ENCODE measurements at places on chromosomes 6 and 20.

- no peak for DNase-seq
These were observed 6.2 kb upstream of the CITED2 start for GRCh38 chr6:139380611-139381010.

- peak; percentile 11 for DNase-seq
These were observed 249.5 kb downstream of the ADGRG6 start for GRCh38 chr6:142551274-142551811.

DNA sequence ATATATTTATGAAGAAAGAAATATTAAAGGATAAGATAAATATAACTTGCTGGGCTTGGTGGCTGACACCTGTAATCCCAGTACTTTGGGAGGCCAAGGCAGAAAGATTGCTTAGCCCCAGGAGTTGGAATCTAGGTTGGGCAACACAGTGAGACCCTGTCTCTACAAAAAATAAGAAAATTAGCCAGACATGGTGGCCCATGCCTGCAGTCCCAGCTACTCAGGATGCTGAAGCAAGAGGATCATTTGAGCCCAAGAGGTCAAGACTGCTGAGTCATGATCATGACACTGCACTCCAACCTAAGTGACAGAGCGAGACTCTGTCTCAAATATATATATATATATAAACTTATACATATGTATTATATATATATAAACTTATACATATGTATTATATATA lies 164.0 kb downstream of the MRPL14 start:
- no peak for DNase-seq

GRCh38 chr20:23614163-23614562 lies 8.4 kb upstream of the CST9 start:
- no peak for DNase-seq

DNA sequence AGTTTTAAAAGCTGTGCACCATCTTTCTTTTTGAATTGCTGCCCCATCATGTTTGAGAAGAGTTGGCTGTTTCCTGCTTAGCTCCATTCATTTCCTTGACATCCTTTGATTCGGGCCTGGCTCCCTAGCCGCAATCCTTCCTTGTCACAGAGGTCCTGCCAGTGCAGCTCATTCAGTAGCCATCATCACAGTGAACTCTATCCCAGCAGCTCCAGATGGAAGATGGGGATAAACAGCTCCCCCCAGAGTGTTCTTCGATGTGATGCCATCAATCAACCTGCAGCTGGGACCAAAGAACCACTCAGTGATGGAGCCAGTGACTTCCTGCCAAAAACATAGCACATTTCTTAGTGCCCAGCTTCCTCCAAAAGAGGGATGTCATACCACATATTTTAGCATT lies 158.8 kb downstream of the FRK start:
- no peak for DNase-seq

DNA sequence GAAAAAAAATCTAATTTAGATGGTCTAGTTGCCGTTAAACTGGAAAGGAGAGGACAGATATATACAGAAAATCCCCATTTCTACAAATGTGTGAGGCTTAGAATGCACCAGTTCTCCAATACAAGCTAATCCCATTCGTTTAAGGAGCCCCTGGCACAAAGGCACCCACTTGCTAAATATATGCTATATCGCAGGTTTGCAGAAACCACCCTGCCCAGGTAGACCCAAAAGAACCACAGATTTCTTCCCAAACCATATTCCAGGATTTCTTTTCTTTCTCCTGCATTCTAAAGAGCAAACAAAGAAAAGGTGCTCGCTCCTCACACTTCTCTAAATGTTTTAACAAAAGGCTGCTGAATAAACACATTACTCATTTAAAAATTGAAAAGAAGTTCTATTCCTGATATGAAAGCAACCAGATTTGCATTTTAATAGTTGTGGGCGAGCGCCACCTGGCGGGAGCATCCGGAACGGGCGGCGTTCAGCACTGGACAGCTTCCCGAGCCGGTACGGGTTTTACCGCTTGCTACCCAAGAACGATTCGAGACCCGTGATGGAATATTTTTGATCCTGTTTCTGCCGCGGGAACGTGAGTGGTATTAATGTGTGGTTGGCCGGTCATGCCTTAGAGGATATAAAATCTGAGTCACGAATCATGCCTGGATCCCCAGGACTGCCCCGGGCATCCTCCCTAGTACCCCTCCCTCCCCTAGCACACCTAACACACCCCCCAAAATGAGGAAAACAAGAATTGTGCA lies 2.1 kb downstream of the PTPRT start:
- DNase-seq: peak; percentile 12

- DNase-seq: no peak
These were observed 61.1 kb downstream of the FAM217A start for GRCh38 chr6:4017834-4018170.

- DNase-seq: no peak
These were observed 6.4 kb downstream of the FAM83D start for GRCh38 chr20:38932457-38933120.

DNA sequence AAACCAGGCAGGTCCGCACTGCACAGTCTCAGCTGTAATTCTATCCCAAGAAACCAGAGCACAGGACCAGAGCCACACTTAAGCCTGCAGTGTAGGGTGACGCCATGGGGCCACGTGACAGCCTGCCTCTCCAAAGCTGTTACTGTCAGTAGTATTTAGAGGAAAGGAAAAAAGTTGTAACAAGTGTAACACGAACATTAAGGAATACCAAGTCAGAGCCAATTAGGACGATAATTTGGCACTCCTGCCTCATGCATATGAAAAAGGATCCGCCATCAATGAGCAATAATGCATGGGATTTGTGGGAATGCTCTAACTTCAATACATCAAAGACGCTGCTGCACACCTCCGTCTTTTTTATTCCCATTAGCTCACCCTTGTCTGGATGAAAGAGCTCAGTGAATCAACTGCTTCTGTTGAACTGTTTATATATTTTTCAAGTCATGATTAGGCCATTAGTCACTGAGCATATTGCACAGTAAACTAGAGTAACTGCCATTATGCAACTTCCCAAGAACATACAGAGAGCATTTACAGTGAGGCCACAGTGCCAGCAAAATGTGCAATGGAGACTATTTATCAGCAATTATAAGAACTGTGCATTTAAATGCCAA lies 79.9 kb downstream of the ATXN1 start:
- no peak for DNase-seq

- DNase-seq: no peak
These were observed 119.0 kb downstream of the ALDH8A1 start for GRCh38 chr6:134830940-134831339.

DNA sequence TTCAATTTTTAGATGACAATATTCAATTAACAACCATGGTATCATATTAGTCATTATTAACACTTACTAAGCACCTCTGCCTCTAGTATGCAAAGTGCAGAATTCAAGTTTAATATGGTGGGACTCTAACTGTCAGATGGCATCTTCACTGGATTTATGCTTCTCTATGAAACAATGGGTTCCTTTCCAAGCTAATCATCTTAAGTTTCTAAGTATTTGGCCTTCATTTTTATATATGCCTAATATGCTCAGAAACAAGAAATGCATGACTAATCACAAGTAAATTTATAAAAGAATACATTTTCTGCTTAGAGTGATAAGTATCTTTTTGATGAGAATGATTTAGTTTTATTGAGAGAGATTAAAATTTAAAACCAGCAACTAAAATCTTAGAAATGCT lies 144.7 kb downstream of the HIVEP2 start:
- DNase-seq: no peak

GRCh38 chr6:38427492-38428210 lies 212.1 kb downstream of the BTBD9 start:
- DNase-seq: no peak

GRCh38 chr6:135424385-135424784 lies 73.2 kb downstream of the AHI1 start:
- no peak for DNase-seq

- no peak for DNase-seq
These were observed 156.9 kb downstream of the VEGFA start for GRCh38 chr6:43926634-43927531.

GRCh38 chr6:22253955-22254655 lies 42.7 kb downstream of the PRL start:
- no peak for DNase-seq

DNA sequence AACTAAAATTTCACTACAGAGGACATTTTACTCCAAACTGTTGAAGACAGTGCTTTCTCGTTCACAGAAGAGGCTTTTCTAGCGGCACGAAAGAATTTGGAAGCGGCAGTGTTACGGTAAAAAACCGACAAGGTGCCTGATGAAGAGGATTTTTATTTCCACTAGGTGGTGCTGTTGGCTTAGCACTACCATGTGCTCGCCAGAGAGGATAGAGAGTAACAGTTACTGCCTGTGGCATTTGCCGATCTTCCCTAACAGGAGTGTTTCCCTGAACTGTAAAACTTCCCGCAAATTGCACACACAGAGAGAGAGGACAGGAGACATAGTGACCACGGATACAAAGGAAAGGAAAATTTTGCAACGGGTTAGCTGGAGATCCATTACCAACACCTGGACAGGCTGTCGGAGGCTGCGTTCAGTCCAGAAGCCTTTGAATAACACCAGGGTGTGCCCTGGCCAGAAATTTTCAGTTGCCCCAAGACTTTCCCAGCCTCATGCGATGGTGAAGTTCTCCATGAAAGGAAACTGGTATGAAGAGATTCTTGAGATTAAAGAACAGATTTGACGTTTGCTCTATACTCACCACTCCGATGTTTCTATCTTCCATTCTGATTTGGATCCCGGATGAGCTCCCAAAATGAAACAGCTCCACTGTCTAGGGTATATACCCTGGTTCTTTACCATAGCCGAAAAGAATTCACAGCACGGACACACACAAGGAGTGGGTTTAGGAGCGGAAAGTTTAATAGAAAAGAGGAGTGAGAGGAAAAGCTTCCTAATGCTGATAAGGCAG lies 48.1 kb downstream of the HLA-DPB1 start:
- DNase-seq: no peak

DNA sequence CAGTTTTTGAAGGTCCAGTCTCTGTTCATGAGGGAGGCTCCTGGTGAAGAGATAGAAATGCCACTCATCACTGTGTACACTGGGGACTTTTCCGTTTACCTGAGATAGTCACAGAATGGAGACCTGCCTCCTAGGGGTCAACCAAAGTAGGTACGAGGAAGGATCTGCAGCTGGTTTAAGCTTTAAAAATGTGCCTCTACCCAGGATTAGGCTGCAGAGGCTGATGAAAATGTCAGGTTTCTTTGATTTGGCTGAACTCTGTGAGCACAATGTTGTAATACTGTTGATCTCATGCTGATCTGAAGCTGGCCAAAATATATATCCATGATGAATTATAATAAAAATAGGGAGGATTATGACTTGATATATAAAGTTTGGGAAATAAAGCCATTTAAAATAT lies 182.7 kb downstream of the ADAT2 start:
- no peak for DNase-seq

DNA sequence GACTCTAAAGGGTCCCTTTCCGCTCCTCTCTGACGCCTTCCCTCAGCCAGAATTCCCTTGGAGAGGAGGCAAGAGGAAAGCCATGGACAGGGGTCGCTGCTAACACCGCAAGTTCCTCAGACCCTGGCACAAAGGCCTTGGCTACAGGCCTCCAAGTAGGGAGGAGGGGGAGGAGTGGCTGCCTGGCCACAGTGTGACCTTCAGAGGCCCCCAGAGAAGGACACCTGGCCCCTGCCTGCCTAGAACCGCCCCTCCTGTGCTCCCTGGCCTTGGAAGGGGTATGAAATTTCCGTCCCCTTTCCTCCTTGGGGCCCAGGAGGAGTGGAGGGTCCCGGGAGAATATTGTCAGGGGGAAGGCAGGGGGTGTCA lies 2.7 kb downstream of the VEGFA start:
- DNase-seq: no peak

DNA sequence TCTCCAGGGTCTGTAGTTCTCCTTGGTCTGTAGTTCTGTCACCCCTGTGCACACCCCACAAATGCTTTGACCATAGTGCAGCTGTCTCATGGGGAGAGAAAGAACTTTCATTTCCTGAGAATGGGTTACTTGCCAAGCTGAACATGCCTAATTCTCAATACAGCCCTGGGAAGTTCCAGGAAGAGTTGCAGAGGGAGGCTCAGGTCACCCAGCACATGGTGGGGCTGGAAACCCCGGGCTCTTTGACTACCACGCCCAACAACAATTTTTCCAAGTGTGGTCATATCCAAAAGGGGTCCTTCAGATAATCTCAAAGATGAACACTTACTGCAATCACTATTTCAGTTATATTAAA lies 2.2 kb upstream of the PTPRA start:
- DNase-seq: no peak

- DNase-seq: no peak
These were observed 395.3 kb downstream of the CD109 start for GRCh38 chr6:74091136-74091793.

DNA sequence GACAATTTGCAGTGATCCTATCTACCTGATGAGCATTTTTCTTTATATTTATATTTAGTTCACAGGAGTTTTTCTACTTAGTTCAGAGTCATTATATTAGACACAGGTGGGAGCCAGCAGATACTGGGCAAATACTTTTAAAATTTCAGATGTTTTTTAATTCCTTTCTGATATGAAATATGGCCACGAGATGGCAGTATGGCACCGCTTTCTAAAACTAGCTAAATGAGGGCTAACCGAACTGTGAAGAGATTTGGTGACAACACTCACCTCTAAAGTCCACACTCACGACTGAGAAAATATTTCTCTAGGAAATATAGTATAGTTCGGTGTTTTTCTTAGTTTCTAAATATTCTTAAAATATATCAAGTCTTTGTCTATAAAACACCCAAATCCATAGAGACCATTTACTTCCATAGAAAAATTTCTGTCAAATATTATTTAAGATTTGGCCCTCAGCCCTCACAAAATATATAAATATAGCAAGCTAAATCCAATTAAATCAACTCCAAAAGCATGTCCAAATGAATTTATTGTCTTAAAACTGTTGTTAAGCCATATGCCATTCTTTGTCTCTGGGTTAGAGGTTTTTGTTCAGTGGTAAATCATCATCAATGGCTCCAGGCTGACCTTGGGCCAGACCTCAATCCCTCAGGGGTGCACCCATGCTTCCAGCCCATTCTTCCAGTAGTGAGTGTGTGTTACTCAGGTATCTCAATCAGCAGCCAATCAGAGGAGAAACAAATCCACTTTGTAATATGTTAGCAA lies 63.6 kb downstream of the HUS1B start:
- peak; percentile 23 for DNase-seq

DNA sequence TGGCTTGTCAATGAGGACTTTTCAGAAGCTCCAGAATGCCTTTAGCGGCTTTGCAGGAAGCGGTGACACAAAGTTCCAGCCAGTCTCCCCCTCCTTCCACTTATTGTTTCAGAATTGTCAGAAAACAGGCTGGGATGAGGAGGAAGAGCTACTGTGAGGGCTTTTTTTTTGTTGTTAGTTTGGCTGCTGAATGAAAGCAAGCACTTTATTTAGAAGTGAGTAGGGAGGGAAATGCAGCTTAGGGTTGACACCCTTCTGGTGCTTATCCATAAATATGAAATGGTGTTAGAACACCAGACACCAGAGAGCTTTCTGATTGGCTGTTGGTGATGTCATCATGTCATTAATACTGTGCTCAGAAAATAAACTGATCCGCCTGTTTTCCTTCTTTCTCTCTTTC lies 251.5 kb downstream of the SOX4 start:
- DNase-seq: no peak
